ENCODE measurements at places on chromosomes 13 and 19.

- DNase-seq = no peak
Measured at GRCh38 chr19:8221161-8221560, 12.0 kb downstream of the CERS4 start.

- DNase-seq = no peak
Measured at GRCh38 chr19:51749979-51750378, 1.7 kb downstream of the FPR1 start.

DNA sequence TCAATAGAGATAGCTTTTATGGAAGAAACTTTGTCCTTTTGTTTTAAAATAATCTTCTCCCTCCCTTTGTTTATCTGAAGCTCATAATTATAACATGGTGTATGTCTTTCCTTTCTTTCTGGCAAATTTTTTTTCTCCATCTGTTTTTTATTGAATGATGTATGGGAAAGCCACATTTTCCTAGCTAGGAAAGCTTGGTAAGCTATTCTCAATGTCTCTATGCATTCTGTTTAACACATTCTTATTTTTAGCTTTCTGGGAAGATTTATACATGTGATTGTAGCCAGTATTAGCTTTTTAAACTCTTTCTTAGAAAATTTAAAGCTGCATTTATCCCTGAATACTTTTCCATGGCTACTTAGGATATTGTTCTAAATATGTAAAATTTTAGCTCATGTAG is 124.9 kb upstream of the CSNK1A1L start:
- DNase-seq = no peak

- peak; percentile 39 for DNase-seq
Measured at GRCh38 chr19:23283925-23284324, 33.7 kb upstream of the ZNF724 start.

GRCh38 chr19:4260613-4261191 is 13.8 kb downstream of the YJU2 start:
- DNase-seq = no peak

- DNase-seq = no peak
Measured at GRCh38 chr19:5343848-5344247, 3.2 kb upstream of the PTPRS start.

GRCh38 chr19:49912965-49913685 is 15.9 kb upstream of the ATF5 start:
- DNase-seq = no peak

DNA sequence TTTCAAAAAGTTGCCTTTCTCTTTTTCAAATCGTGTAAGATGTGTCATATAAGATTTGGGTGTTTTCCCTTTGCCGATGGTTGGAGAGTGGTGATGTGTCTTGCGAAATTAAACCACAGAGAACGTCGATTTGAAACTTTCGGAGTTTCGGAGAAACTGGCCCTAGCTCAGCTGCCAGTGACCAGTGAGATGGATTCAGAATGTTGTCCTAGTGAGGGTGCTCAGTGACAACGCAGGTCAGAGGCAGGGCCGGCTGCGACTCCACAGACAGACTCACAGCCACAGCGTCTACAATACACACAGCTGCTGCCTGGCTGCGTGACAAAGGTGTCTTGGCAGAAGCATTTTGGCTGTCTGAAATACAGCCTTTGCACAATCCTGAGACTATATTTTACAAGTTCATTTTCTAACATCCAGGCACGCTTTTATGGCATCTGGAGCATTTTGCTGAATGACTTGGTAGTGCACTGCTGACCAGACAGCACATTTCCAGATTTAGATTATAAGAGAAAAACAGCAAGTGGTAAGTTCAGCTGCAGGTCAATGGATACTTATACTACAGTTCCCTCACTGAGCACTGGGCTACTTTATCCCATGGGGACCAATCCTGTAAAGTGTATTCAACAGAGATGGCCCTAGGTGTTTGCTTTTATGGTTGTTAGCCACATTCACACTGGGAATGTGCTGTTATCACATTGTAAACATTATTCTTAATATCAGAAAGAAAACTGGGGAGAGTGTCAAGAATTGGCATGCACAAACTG is 207.5 kb downstream of the KCNRG start:
- no peak for DNase-seq

- DNase-seq = no peak
Measured at GRCh38 chr19:57348136-57348535, 2.9 kb upstream of the ZNF304 start.

DNA sequence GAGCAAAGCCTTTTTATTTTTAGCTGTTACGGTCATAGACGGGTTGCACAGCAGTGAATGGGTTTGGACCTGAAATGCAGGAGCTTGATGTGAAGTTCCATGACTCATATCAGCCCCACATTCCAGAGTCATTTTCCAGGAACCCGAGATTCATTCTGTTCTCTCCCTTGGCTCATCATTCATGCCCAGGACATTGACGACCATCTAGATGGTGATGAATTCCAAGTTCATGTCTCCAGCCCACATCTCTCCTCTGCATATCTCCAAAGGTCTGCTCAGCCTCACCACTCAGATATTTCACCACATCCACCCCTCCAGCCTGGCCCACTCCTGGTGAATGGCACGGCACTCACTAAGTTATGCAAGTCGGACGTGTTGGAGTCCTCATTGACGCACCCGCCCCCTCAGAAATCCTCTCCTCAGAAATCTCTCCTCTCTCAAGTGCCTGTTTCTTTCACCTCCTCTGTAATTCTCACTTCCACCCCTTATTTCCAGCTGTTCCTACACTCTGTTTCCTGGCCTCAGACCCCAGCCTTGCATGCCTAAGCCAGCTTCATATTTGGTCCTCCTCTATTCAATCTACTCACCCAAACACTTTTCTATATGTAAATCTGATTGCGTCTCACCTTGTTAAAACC is 83.1 kb downstream of the ALOX5AP start:
- DNase-seq = no peak

GRCh38 chr19:32830231-32831014 is 39.1 kb downstream of the SLC7A9 start:
- no peak for DNase-seq

- DNase-seq = no peak
Measured at GRCh38 chr19:42051166-42052115, 18.6 kb downstream of the GRIK5 start.

DNA sequence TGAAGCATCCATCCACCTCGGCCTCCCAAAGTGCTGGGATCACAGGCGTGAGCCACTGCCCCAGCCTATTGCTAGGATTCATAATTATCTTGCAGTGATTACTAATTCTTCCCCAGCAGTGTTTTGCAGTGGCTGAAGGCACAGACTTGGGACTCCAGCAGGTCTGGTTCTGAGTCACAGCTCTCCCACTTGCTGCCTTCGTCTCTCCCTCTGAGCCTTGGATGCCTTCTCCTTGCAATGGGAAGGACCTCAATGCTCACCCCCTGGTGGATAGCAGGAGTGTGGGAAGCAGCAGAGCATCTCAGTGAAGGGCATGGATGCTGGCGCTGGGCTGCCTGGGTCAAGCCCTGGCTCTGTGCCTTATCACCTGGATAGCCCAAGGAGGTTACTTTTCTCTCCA is 37.6 kb upstream of the SHKBP1 start:
- no peak for DNase-seq

GRCh38 chr13:20353973-20354372 is 121.9 kb upstream of the GJB6 start:
- no peak for DNase-seq

Measured in activated T-helper 9 cell treated with anti-CD3 and anti-CD28 coated beads, Interleukin-2, amount 50 U/mL, for 16 hours (primary cell).